Motor neuron (in vitro differentiated cells): ENCODE measurements at places on chromosomes 7 and 10. TPM values are rescaled to one million over a fixed set of nuclear protein-coding genes. Genes with fewer than 3 reads are reported as not detected.

Gene UCN3
- 0.26 and 0.27 TPM in 2 replicates for total RNA-seq

Gene IFIT1B
- total RNA-seq, result 0.13 and 0.14 TPM in 2 replicates

Gene TAS2R5
- 1.8 and 2.0 TPM in 2 replicates for total RNA-seq

Gene GDF2
- total RNA-seq, result 0.08 TPM in 1 of 2 replicates, not detected in the other

- no peak for ATAC-seq
Measured at GRCh38 chr10:116688241-116688711, 54.1 kb downstream of the HSPA12A start.

DNA sequence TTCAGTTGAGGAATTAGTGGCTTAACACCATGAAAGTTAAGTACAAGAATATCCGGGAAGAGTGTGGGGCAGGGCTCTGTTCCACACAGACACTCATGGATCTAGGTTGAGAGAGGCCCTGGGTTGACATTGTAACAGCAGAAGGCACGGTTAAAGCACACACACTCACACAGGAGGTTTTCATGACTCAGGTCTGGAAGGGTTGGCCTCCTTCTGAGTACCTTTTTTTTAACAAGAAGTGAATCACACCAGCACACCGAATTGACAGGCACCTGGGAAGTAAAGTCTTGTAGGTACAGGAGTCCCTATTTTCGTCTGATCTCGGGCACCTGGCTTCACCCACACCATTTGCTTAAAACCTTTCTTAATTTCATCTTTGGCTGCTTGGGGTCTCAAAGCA is 509.4 kb upstream of the ADARB2 start:
- ATAC-seq, result no peak

GRCh38 chr7:36278620-36279172 is 111.0 kb upstream of the ANLN start:
- ATAC-seq, result peak; percentile 93

- ATAC-seq, result no peak
Measured at GRCh38 chr10:22491931-22492615, 146.8 kb downstream of the SPAG6 start.

DNA sequence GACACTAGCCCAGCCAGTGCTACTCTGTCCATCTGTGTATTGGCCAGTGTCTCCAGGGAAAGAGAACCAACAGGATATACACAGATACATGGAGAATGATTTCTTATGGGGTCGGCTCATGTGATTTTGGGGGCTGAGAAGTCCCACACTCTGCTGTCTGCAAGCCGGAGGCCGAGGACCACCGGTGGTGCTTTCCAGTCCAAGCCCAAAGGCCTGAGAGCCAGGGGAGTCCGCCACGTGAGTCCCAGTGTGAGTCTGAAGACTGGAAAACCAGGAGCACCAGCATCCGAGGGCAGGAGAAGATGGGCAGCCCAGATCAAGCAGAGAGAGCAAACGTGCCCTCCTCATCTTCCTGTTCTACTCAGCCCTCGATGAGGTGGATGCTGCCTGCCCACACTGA is 71.5 kb downstream of the C10orf143 start:
- no peak for ATAC-seq

GRCh38 chr7:158362001-158362400 is 225.6 kb downstream of the PTPRN2 start:
- no peak for ATAC-seq

DNA sequence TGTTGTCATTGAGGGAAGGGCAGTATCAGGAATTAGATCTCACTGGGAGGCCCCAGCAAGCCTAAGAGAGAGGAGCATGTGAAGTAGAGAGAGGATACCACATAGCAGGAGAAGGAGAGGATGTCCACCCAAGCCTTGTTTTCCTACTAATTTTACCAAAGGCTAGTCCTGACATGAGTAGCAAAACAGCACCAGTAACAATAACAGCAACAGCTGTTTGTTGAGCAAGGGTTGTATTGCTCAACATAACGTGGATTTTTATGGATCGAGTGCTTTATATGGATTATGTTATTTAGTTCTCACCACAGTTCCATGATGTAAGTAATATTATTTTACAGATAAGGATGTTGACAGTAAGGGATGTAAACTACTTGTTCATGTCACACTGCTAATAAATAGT is 135.2 kb upstream of the DLX6 start:
- ATAC-seq, result peak; percentile 74

DNA sequence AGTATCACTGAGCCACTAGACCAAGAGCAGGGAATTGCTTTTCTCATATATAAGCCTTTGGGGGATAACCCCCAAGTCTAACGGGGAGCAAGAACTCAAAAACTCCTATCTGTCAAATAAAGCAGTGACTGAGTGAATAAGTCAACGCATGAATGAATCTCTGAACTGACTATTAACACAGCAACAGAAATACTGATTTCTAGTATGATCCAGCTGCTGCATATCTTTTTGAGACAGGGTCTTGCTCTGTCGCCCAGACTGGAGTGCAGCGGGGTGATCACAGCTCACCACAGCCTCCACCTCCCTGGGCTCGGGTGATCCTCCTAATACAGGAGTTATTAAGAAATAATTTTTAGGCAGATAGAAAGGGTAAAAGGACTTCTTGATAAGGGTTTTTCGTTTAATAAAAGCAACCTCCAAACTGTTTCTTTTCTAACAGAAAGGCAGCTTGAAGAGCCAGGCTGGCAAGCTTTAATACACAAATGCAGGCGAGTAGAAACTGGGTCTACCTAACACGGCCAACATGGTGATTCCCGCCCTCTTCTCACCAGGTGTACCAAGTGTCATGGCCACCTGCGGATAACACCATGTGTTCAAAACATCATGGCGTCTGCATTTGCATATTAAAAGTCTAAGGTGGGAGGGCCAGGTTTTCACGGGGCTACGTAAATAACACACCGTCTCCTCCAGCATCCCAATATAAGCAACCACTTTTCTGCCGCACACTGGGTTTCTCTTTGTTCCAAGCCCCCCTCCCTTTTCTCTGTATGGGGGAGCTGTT is 631.9 kb downstream of the PARD3 start:
- no peak for ATAC-seq

- peak; percentile 48 for ATAC-seq
Measured at GRCh38 chr7:28672397-28672797, 260.1 kb downstream of the CREB5 start.
